ENCODE measurements at places on chromosomes 2 and 18.

DNA sequence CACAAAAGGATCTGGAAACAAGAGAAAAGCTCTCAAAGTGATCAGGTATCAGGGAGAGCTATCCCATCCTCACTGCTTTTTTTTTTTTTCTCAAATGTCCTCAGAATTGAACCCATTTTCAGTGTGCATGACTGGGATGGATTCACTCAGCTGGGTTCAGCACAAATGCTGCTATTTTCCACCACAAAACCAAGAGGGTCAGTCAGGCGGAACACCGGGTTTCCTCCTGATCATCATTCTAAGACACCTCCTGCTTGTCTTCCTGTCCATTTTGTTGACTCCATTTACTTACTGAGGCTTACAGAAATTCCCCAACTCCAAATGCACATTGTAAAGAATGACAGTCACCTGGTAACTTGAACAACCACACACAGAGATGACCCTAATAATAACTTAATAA lies 39.9 kb downstream of the CYRIA start:
- no peak for DNase-seq

DNA sequence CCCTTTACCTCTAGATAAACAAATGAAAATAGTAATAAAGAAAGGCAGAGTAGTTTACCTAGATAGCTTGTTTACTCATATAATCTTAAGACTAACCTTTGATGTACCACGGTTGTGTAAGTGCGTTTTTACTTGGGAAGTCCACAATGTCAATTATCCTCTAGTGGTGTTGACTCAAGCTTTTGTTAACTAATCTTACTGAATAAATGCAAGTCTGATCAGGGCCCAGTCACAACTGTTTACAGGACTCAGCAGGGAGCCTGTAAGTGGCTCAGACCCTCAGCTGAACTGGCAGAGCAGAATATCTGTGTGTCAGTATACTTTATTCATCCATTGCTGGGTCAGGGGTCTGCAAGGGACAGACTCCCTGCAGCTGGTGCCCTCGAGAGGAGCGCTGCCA lies 98.1 kb upstream of the ACAA2 start:
- DNase-seq, result no peak

DNA sequence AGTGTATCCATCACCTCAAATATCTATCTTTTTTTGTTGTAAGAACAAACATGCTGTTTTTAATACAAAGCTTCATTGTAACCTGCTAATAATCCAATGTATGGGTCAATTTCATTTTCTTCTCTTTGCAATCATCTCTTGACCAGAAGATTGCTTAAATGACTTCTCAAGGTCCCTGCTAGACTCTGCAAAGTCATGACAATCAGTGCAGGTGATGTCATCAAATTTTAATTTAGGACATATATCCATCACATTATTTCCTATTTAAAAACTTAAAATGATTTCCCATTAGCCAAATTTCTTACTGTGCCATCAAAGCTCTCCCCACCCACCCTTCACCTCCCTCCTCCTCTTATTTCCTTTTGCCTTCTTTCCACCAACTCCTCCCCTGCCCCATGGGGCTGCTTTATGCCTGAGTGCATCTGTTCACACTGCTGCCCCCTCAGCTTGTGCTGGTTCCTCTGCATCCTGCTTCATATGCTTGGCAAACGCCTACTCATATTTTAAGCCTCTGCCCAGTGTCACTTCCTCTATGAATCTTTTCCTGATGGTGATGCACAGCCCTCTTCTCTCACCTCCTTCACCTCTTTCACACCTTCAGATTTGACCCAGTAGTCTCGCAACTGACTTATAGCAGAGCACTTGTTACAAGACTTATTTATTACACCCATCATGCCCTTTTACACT lies 20.3 kb downstream of the PLEK start:
- no peak for DNase-seq

DNA sequence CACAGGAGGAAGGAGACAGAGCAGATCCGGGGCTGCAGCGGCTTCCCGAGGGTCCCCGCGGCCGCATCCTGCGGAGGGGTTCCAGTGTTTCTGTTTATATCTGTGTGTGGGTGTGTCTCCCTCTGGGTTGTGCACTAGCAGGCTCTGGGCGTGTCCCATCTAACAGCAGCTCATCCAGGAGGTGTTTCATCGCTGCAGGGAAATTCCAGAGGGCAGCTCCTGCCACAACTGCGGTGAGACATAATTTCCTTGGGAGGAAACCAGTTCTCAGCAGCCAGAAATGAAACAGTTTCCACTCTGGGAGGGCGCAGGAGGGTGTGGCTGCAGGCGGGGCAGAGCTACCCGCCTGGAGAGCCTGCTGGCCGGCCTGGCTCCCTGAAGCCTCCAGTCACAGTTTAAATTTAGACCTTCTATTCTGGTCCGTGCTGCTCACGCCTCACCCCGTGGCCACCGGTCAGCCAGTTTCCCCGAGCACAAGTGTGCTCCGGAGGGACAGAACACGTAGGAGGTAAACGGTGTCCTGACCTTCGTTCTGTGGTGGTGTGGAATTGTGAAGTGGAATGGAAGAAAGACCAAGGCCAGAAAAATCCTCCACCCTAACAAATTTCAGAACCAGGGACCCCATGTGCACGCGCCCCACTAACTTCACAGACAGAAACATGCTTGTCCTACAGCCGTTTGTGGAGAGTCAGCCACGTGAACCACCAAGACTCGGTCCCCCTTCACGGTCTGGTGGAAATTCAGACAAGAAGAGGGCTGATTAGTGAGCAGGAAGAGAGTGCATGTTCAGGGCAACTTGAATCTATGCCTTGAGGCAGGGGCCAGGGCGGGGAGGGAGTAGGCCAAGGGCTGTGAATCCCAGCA lies 50.2 kb downstream of the TEX44 start:
- DNase-seq, result peak; percentile 92

DNA sequence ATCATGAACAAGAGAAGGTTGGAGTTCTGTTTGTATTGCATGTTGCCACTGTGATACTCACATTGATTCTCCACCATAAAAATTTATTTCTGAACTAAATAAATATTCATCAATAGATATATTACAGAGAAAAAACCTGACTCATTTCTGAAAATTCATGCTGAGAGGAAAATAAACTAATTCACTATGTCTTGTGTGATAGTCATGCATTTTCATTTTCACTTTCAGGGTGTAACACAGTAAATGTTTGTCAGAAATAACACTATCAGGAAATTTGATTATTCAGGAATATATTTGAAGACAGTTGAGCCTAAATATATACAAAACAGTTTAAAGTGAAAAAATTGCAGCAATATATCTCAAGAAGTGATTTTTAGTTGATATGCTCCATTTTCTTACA lies 335.2 kb downstream of the KCNJ3 start:
- no peak for DNase-seq

GRCh38 chr2:234308813-234309195 lies 188.1 kb downstream of the ARL4C start:
- no peak for DNase-seq

GRCh38 chr2:54634564-54635511 lies 88.6 kb upstream of the EML6 start:
- DNase-seq, result no peak

- no peak for DNase-seq
Measured at GRCh38 chr18:78511666-78512601, 467.7 kb upstream of the SALL3 start.

DNA sequence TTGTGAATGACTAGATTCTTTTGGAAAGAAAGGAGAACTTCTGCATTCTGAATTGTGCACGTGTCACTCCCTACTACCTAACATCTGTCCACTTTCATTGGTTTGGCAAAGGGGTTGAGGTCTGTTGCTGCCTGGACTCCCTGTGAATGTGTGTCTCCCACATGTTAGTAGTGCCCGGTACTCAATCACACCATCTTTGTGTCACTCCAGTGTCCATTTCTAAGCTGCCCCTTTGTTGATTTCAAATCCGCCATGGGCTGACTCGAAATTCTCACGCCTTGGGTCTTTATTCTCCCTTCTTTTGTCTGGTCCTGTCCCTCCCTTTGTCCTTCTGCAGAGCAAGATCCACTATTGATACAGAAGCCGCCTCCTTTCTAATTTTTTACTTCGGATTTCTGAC lies 7.5 kb downstream of the DPYSL5 start:
- DNase-seq, result no peak

DNA sequence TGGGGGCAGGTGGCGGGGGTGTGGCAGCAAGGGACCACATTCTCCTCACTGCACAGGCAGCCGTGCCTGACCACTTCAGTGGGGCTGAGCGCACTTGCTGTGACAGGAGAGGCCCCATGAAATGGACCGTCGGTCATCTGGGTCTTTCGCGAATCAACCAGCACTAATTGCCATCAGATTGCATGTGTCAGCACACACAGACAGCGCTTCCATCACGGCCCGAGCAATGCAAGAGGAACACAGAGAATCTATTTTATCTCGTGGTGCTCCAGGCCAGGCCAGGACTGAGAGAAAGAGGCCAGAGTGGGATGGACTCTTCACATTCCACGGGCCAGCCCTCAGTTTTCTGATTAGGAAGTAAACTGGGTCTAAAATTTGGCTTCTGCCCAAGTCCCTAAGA lies 87.0 kb downstream of the EIPR1 start:
- no peak for DNase-seq

Data from right forelimb (tissue), 1 donor.